ENCODE measurements at places on chromosomes 2 and 18.

DNA sequence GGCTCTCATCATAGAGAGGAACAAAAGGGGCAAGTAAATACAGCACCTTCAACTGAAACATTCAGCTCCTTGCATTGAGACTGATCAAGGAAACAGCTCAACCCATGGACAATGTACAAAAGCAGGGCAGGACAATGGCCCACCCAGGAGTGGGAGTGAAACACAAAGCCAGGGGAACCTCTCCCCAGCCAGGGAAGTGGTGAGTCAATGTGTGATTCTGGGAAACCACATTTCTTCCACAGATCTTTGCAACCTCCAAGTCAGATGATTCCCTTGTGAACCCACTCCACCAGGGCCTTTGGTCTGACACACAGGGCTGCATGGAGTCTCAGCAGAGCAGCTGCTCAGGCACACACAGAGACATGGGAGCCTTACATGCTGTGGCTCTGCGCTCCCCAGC, 294.5 kb downstream of the NR4A2 start:
- no peak for DNase-seq

GRCh38 chr2:12560618-12561017, 156.1 kb upstream of the TRIB2 start:
- DNase-seq = no peak

- no peak for DNase-seq
These were observed 512.9 kb upstream of the ACVR2A start for GRCh38 chr2:147331790-147332419.

DNA sequence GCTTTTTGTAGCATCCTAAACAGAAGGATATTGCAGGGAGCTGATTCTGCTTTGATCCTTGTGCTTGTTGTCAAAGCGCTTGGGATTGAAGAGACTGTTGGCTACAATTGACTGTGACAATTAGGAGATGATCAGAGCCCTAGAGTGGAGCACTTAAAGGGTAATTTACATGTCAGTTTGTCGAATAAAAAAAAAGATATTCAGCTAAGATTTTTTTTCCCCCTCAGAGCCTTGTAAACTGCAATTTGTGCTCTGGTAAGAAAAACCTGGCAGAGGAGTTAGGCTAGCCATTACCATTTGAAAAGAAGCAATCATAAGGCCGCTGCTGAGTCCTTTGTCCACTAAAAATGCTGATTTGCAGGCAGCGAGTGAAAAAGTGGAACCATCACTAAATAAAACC, 47.8 kb upstream of the ZEB2 start:
- DNase-seq = no peak

DNA sequence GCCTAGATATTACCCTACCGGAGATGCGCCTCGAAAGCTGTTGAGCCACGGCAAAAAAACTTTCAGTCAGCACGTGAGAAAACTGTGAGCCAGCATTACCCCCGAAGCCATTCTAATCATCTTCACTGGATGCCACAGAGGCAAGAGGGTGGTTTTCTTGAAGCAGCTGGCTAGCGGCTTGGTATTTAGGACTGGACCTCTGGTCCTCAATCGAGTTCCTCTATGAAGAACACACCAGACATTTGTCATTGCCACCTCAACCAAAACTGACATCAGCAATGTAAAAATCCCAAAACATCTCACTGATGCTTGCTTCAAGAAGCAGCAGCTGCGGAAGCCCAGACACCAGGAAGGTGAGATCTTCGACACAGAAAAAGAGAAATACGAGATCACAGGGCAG, 52.8 kb upstream of the SLC66A3 start:
- no peak for DNase-seq

- no peak for DNase-seq
These were observed 82.5 kb downstream of the SPP2 start for GRCh38 chr2:234133004-234133403.

GRCh38 chr18:58241877-58242276, 197.9 kb downstream of the NEDD4L start:
- no peak for DNase-seq

DNA sequence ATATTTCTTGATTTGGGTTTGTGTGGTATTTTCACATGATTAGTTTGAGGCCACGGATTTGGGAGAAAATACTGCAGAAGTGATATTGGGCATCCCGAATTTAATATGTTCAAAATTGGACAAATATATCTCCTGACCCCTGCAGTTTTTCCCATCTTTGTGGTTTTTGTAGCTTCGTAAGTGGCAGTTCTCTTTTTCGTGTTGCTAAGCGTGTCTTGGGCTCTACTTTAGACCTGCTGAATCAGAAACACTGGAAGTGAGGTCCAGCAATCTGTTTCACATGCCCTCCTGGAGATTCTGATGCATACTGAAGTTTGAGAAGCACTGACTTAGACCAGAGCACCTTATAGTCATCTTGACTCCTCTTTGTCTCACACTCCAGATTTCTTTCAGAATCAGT, 98.3 kb downstream of the EPB41L5 start:
- no peak for DNase-seq

DNA sequence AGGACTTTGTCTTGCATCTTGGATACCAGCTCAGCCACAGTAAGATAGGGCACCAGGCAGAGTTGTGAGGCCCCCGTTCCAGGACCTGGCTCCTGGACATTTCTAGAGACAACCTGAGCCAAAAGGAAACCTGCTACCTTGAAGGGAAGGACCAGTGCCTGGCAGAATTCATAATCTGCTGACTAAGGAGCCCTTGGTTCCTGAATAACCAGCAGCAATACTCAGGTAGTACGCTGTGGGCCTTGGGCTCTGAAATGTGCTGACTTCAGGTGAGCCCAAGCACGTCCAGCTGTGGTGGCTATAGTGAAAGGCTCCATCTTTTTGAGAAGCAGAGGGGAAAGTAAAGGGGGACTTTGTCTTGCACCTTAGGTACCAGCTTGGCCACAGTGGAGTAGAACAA, 28.5 kb downstream of the SERPINB11 start:
- DNase-seq = no peak

DNA sequence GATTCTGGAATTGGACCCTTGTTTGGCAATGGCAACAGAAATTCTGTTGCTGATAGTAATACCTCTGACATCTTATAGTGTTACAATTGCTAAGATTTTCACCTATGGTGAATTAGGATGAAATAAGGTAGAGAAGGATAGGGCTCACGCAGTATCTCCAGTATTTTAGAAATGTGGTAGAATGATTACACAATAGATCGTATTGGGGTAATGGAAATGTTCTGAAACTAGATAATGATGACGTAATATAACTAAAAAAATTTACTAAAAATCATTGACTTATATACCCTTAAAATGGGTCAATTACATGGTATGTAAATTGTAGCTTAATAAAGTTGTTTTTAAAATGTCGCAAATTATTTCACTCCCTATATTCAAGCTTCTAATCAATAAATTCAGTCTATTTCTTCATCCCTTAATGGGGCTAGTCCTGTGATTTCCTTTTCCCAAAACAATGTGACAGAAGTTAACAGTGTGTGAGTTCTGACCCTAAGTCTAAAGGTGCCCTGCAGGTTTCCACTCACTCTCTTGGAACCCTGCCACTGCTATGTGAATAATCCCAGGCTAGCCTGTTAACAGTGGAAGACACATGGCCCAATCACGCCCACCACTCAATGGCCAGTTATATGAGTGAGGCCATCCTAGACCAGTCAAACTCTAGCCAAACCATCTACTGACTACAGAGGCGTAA, 31.2 kb downstream of the USP37 start:
- DNase-seq = no peak

DNA sequence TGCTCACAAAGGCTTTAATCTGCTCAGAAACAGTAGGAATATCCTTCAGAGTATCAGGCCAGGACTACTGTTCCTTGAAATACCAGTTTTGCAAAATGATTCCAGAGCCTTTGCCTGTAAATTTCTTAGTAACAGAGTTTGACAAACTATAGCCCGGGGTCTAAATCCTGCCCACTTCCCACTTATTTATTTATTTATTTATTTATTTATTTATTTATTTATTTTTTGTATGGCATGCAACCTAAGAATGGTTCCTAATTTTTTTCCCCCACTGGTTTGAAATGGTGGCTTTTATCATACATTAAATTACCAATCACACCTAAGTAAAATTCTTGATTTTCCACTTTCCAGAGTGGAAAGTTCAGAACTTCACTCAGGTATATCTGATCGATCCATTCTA, 45.6 kb downstream of the KCNG3 start:
- no peak for DNase-seq

GRCh38 chr2:45083175-45083574, 73.9 kb upstream of the SIX2 start:
- DNase-seq = no peak

DNA sequence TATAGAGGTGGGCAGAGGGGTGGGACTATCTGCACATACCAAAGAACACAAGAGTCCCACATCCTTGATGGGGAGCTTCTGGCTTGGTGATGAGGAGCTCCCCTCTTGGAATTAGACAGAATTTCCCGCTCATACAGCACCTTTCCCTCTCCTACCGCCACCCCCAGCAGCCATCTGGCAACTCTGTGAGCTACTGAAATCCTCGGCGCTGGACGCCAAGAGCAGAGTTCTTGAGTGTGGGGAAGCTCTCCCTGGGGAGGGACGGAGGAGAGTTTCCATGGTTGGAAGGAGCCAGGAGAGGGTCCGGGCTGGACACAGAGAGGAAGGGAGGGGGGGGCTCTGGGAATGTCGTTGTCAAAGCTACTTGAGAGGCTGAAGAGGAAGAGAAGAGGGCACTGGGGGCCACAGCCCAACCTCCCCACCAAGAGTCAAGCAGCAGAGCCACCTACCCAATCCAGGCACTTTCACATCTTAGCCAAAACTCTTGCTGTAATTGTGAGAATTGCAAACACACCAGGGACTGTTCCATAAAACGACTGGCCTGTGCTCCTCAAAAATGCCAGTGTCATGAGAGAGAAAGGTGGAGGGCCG, 89.4 kb upstream of the MCFD2 start:
- DNase-seq = no peak

GRCh38 chr2:163919717-163920116, 183.9 kb upstream of the FIGN start:
- no peak for DNase-seq

GRCh38 chr2:84676295-84676694, 160.0 kb downstream of the DNAH6 start:
- no peak for DNase-seq

- no peak for DNase-seq
These were observed 20.5 kb downstream of the TMEM18 start for GRCh38 chr2:656676-657075.

GRCh38 chr2:142944721-142945120, 67.3 kb downstream of the KYNU start:
- no peak for DNase-seq
